ENCODE measurements at places on chromosomes 3 and 15.

DNA sequence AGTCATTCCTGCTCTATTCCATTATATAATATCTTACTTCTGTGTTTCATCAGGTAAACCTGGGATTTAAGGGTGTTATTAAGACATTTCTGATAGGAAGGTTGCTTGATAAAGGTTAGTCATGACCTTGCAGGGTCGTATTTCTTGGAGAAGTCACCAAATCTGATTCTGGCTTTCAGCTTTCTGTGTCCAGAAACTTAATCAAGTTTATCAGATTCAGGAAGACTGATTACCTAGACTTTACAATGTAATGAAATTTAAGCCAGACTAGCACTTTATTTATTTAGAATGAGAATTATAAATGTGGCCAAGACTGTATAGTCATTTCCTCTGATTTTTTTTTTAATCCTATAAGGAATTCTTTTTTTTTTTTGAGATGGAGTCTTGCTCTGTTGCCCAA is 81.9 kb downstream of the NEO1 start:
- no peak for DNase-seq

- no peak for DNase-seq
Measured at GRCh38 chr15:56168394-56168793, 75.3 kb downstream of the RFX7 start.

DNA sequence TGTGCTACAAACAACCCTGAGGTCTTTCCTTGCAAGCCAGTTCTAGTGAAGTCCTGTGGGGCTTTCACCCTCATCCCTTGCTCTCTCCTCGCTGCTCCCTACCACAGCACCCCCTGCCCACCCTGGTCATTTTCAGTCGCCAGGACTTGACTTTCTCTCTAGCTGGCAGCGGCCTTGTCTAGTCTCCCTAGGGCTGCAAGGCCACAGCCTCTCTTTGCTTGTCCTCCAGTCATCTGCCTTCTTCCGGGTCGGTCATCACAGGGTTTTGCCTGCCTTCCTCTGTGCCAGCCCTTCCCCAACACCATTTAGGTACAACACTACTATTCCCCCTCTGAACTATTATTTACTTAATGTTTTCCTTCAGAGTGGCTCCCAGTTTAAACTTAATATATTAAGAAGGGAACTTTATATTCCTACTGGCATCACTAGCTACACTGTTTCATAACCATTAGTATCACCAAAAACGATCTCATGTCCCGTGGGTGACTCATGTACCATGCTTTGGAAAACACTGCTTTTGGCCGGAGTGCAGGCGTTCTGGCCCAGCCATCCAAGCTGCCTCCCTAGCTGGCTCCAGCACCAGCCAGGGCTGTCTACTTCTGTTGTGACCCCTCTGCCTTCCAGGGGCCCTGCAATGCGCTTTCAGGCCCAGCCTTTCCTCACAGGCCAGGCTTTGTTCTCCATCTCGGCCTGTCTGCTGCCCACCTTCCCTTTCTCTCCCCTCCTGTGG is 21.4 kb downstream of the FAH start:
- DNase-seq: no peak

- no peak for DNase-seq
Measured at GRCh38 chr3:121508389-121508788, 37.4 kb downstream of the POLQ start.

GRCh38 chr15:60526127-60526616 is 47.2 kb upstream of the ICE2 start:
- no peak for DNase-seq

Data from GM13977 (cell line).